ENCODE measurements at places on chromosomes 4 and X.

GRCh38 chrX:111444881-111445280 lies 32.9 kb upstream of the DCX start:
- no peak for DNase-seq

- DNase-seq, result no peak
These were observed 210.8 kb downstream of the IQCM start for GRCh38 chr4:149604827-149605226.

- DNase-seq, result no peak
These were observed 27.5 kb downstream of the VMA21 start for GRCh38 chrX:151424505-151424904.

DNA sequence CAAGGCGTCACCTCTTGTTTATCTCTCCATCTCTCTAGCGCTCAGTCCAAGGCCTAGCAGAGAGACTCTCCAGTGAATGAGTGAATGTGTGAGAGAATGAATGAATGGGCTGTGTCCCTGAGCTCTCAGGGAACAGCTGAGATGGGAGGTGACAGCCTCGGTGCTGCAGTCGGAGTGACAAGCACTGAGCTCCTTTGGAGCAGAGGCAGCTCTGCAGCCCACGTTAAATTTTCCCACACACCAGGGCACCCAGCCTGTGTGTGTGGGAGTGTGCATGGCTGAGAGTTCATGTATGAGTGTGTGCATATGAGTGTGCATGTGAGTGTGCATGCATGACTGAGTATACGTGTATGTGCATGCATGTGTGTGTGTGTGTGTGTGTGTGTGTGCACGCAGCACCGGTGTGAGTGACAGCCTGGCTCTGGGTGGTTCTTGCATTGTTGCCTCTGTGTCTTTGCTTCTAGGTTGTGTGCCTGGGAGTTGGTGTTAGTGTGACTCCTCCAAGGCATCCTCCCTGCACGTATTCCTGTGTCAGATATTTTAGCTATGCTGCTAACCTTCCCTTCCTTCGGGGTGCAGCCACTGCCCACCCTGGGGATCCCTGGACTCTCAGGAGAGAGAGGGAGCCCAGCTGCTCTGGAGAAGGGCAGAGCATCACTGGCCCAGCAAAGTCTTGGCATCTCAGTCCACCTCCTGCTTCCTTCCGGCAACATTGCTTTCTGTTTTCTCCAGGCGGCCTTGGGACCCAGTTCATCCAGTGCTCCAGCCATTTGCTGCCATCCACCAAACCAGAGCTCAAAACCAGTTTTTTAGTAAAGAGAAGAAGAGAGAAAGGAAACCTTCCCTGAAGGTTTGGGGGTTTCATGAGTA lies 98.6 kb downstream of the PPP2R2C start:
- DNase-seq, result no peak

GRCh38 chrX:53483416-53483815 lies 49.2 kb upstream of the HSD17B10 start:
- DNase-seq, result no peak

DNA sequence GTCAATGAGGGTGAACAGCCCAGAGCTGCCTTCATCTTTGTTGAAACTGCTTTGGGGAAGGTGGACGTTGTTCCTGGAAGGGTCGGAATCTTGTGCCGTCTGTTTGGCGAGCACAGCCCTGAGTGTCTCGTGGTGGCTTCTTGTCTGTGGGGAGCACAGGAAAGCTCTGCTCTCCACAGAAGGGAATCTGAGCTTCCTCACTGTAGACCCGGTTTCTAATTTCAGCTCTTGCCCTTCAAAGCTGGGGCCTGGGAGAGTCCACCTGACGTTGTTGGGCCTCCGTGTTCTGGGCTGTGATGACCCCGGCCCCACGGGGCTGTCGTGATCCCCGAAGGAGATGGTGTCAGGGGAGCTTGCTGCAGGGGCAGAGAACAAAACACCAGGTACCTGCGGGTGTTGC lies 47.5 kb downstream of the SORCS2 start:
- DNase-seq, result no peak

DNA sequence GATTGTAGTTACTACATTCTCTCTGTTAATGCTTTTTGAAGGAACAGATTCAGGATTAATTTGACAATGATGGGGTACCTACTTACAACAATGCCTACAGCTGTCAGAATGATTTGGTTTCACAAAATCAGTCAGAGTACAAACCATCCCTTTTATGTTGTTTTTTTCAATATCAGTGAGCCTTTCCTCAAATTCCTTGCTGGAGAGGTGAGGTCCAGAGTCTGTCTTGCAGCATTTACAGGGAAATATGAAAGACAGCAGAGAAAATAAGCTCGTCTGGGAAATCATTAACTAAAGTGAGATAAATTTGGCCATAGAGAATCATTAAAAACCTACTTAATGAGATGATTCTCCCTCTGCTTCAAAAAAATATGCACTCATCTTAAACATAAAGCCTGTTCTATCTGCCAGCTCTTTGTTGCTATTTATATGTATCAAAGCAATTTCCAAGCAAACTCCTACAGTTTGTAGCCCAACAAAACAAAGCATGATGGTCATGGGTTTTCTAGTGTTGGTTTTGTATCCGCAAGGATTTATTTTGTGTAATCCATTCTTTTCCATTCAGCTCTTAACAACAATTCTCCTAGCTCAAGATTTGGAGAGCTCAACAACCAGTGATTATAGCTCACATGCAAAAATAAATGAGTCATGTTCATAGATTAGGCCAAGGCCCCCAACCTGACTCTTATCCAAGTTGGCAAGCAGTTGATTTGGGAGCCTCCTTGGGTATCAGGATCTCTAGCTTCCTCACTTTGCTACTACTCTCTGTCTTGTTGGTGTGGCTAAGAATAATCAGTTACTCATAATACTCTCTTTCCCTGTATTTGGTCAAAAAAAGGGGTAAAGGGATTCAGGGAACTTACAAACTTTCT lies 222.6 kb downstream of the ENOX2 start:
- no peak for DNase-seq

DNA sequence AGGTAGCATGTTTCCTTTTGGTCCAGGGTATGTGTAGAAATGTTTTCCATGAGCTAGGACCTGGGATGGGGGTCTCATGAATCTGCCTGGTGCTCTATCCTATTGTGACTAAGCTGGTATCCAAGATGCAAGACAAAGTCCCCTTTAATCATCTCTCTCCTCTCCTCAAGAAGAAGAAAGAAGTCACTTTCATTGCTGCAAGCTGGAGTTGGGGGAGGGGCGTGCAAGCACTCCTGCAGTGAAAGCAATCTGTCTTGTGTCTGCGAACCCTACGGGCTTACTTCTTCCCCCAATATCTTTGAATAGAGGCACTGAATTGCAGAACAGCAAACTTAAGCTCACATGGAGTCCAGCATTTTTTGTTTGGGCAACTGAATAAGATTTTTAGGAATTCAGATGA lies 27.2 kb upstream of the GRPR start:
- DNase-seq, result no peak

GRCh38 chr4:36086261-36086786 lies 158.0 kb downstream of the ARAP2 start:
- DNase-seq, result no peak

GRCh38 chr4:117225471-117225870 lies 140.1 kb upstream of the TRAM1L1 start:
- DNase-seq, result no peak

- DNase-seq, result no peak
These were observed 2.9 kb downstream of the TMSB4X start for GRCh38 chrX:12977761-12978204.

- no peak for DNase-seq
These were observed 10.0 kb downstream of the ELMOD2 start for GRCh38 chr4:140533951-140534480.

DNA sequence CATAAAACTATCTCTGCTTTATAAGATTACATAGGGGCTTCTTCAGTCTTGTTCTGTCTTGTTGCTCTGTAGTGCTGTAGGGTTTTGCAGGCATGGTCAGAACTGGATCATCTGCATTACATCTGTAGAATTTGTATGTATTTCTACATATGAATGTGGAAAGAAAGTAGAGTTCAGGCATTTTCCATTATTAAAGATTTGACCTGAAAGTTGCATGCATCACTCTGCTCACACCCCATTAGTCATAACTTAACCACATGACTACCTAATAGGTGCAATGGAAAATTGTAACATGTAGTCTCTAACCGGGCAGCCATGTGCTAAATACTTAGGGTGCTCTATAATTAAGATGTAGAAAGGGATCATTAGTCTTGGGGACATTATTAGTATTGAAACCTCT lies 45.7 kb upstream of the AGA start:
- no peak for DNase-seq

DNA sequence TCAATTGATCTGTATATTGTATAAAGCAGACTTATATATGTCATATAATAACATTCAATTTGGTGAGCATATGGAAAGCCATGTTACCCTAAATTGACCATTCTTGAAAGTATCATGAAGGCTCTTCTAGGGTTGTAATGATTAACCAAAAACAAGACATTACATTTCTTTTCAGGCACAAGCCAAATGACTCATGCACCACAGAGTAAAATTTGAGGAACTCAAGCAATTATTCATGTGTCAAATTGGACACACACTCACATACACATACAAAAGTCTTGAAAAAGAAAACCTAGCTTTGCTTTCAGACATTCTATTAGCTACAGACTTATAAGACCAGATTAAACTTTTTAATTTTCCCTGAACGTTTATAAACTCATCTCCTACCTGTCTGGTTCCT lies 146.5 kb upstream of the PCDH18 start:
- DNase-seq, result no peak

GRCh38 chrX:13028871-13029636 lies 15.4 kb downstream of the FAM9C start:
- no peak for DNase-seq

DNA sequence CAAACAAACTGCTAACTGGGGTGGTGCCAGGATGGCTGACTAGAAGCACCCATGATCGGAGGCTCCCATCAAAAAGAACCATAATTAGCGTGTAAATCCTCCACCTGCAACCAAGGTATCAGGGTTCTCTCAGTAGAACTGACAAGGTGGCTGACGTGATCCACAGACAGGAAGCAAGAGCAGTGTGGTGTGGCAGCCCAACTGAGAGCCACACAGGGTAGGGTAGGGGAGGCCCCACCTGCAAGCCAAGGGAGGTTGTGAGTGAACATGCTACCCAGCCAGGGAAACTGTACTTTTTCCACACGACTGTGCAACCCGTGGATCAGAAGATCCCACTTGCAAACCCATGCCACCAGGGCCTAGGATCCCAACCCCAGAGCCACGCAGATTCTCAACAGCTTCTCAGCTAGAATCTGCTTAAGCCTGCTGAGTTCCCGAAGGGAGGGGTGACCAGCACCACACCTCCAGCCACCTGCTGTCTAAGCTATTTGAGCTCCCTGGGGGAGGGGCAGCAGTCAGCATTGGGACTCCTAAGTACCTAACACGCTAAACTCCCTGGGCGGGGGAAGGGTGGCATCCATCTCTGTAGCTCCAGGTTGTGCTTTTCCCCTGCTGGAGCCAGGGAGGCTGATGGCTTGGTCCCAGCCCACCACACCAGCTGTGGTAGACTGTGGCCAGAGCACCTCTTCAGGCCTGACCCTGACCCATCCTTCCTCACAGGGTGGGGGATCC lies 425.1 kb downstream of the GPM6A start:
- DNase-seq, result no peak

- DNase-seq, result no peak
These were observed 43.9 kb downstream of the LUZP4 start for GRCh38 chrX:115333446-115333845.

DNA sequence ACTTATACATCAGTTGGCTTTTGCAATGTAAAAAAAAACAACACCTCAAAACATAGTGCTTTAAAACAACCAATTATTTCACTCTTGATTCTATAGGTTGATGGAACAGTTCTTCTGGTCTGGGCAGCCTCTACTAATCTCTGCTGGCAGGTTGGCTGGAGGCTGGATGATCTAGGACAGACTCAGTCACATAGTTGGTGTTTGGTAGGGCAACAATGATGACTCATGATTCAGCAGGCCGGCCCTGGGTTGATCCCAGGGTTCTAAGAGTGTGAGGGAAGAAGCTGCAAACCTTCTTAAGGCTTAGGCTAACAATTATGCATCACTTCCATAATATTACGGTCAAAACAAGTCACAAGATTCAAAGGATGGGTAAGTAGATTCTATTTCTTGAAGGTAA lies 558.2 kb downstream of the ZNF674 start:
- no peak for DNase-seq
